ENCODE measurements at places on chromosomes 13 and 19. TPM values are rescaled to one million over a fixed set of nuclear protein-coding genes. Genes with fewer than 3 reads are reported as not detected.

CPB2 gene
- not detected for total RNA-seq

- no peaks in the 10 kb centered on the region for H3K27me3 ChIP-seq
- H3K4me1 ChIP-seq: no peaks in the 10 kb centered on the region
- no peak overlapping the region for H3K4me3 ChIP-seq
- no peak overlapping the region for H3K27ac ChIP-seq
These were observed 457.6 kb upstream of the GPC6 start for GRCh38 chr13:92769046-92769445.

GRCh38 chr13:26584713-26585112, 27.2 kb downstream of the WASF3 start:
- no peak overlapping the region for H3K27ac ChIP-seq
- H3K27me3 ChIP-seq: peaks cover 23% of the 10 kb centered on the region
- no peaks in the 10 kb centered on the region for H3K4me1 ChIP-seq
- H3K4me3 ChIP-seq: no peak overlapping the region

CALR3 gene
- total RNA-seq: not detected

DNA sequence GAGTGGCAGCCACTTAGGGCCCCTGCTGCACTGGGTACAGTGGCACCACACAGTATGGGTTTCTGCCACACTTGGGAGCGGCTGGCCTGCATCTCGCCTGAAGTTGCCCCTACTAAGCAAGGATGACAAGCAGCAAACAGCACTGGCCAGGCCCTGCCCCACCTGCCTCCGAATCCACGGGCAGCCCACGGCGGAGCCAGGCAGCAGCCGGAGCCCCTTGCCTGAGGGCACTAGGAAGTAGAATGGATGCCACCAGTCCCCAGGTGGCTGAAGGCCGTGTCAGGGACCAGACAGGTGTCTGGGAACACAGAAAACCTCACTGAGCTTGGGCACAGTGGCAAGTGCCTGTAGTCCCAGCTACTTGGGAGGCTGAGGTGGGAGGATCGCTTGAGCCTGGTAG, 19.4 kb downstream of the MLLT1 start:
- peaks cover 33% of the 10 kb centered on the region for H3K36me3 ChIP-seq
- H3K4me1 ChIP-seq: peaks cover 6% of the 10 kb centered on the region
- no peaks in the 10 kb centered on the region for H3K27me3 ChIP-seq
- DNase-seq: no peak

GRCh38 chr19:53621885-53622740, 9.7 kb upstream of the DPRX start:
- H3K27me3 ChIP-seq: peaks cover 2% of the 10 kb centered on the region
- H3K36me3 ChIP-seq: peaks cover 1% of the 10 kb centered on the region
- no peak for DNase-seq
- H3K27ac ChIP-seq: no peak overlapping the region
- H3K4me1 ChIP-seq: no peaks in the 10 kb centered on the region

CGB8 gene
- not detected for total RNA-seq

DNA sequence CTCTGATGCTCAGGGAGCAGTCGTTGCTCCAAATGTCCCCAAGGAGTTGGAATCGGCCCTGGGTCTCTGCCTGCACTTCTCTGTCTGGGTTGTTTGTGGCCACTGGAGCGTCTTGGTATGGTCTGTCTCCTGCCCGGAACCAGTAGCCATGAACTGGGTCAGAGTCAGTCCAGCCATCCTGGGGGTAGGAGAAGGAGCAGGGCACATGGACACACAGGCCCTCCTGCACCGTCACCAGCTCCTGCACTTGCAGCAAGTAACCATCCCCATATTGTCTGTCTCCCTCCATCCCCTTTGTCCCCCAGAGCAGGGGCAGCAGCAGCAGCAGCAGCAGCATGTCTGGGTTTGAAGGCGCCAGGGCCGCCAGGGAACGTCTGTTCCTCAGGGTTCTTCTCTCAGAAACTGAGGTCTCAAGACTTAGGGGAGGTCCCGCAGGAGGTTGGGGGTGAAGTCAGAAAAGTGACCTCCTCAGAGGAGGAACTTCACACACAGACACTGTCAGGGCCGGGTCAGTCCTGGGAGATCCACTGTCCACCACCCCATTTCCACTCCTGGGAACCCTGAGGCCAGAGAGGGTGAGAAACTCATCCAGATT, at the start of gene SIGLEC8:
SIGLEC8 (minus strand) TSS at position 404 of the 595 bp plus-strand sequence; CDS start at position 337, 67 bp downstream.
- H3K36me3 ChIP-seq: no peaks in the 10 kb centered on the region
- no peak for DNase-seq
- peaks cover 17% of the 10 kb centered on the region for H3K27me3 ChIP-seq
- H3K27ac ChIP-seq: no peak within 1 kb of the TSS

DNAJC15 gene
- 13.0 TPM for total RNA-seq

DNA sequence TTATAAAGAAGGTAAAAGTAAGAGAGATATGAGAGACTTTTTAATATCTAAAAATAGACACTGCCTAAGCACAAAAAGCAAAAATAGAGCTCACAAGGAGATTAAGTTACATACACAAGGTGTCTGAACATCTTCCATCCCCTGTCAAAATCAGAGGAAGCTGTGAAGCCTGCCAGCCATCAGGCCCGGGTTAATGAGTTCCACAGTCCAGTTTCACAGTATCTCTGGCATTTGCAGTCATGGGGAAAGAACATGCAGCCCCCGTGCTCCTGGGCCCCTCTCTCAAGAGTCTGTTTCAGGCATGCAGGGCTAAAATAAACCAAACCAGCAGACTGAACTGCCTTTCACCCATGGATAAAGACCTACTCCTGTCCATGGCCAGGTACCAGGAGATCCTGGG, 79.2 kb downstream of the TBC1D4 start:
- H3K36me3 ChIP-seq: no peaks in the 10 kb centered on the region
- no peak for DNase-seq
- no peak overlapping the region for H3K27ac ChIP-seq
- H3K4me3 ChIP-seq: no peak overlapping the region
- no peaks in the 10 kb centered on the region for H3K4me1 ChIP-seq

GRCh38 chr19:55855160-55855559, 18.8 kb downstream of the NLRP4 start:
- no peaks in the 10 kb centered on the region for H3K36me3 ChIP-seq
- no peak for DNase-seq
- no peaks in the 10 kb centered on the region for H3K4me1 ChIP-seq

GRCh38 chr19:3653865-3654513, 27.4 kb upstream of the CACTIN start:
- no peak overlapping the region for H3K4me3 ChIP-seq
- no peaks in the 10 kb centered on the region for H3K27me3 ChIP-seq
- H3K4me1 ChIP-seq: no peaks in the 10 kb centered on the region
- peaks cover 5% of the 10 kb centered on the region for H3K36me3 ChIP-seq
- no peak overlapping the region for H3K27ac ChIP-seq
- DNase-seq: peak; percentile 51

DNA sequence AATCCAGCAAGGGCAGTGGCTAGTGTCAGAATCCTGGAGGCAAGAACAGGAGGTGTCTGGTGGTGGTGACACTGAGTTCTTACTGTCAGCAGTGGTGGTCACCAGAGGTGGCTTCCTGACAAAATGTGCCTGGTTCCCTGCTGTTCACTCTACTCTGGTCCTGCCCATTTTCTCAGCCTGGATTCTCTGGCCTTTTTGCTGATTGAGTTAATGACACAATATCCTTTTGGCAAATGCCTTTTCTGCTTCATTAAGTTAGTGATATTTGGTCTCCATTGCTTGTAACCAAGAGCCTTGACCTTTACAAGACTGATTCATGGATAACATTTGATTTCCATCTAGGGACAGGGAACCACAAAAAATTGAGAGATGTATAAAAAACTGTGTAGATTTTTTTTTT, 51.1 kb downstream of the RFC3 start:
- H3K4me1 ChIP-seq: no peaks in the 10 kb centered on the region
- no peak overlapping the region for H3K4me3 ChIP-seq
- no peak overlapping the region for H3K27ac ChIP-seq
- no peaks in the 10 kb centered on the region for H3K27me3 ChIP-seq

IGSF23 gene
- total RNA-seq: not detected

Measured in activated CD4-positive, alpha-beta T cell treated with anti-CD3 and anti-CD28 coated beads for 36 hours (primary cell).